ENCODE measurements at places on chromosomes 7 and 10. TPM values are rescaled to one million over a fixed set of nuclear protein-coding genes. Genes with fewer than 3 reads are reported as not detected.
A peak's percentile ranks its signal among the peaks of the same experiment; 100 is the strongest.

DNA sequence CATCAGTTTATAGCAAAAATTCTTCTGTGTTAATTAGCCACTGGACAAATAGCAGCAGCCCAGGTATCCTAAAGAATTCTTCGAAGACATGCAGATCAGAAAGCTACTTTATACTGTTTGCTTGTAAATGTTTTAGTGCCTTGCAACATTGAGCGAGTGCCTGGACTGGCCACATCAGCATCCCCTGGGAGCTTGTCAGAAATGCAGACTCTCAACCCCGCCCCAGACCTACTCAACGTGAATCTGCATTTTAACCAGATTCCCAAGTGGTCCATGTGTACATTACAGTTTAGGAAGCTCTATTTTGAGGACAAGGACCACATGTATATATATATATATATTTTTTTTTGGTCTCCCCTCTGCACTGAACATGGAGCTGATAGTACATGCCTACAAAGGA lies 18.5 kb upstream of the PLEKHS1 start:
- no peak for DNase-seq
- H3K27ac ChIP-seq: no peak overlapping the region
- H3K4me3 ChIP-seq: no peak overlapping the region
- H3K36me3 ChIP-seq: peaks cover 13% of the 10 kb centered on the region
- H3K4me1 ChIP-seq: no peaks in the 10 kb centered on the region

DNA sequence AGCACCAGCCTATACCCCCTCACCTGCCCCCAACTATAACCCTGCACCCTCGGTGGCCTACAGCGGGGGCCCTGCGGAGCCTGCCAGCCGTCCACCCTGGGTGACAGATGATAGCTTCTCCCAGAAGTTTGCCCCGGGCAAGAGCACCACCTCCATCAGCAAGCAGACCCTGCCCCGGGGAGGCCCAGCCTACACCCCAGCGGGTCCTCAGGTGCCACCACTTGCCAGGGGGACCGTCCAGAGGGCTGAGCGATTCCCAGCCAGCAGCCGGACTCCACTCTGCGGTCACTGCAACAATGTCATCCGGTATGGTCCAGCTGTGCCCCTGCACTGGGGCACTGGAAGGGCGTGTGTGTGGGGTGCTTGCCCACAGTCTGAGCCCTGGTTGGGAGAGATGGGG lies 40.0 kb upstream of the BMPR1A start:
- DNase-seq: no peak
- peak overlapping the region; percentile 48 for H3K27ac ChIP-seq
- H3K27me3 ChIP-seq: no peaks in the 10 kb centered on the region
- H3K4me3 ChIP-seq: no peak overlapping the region
- peaks cover 71% of the 10 kb centered on the region for H3K36me3 ChIP-seq

DNA sequence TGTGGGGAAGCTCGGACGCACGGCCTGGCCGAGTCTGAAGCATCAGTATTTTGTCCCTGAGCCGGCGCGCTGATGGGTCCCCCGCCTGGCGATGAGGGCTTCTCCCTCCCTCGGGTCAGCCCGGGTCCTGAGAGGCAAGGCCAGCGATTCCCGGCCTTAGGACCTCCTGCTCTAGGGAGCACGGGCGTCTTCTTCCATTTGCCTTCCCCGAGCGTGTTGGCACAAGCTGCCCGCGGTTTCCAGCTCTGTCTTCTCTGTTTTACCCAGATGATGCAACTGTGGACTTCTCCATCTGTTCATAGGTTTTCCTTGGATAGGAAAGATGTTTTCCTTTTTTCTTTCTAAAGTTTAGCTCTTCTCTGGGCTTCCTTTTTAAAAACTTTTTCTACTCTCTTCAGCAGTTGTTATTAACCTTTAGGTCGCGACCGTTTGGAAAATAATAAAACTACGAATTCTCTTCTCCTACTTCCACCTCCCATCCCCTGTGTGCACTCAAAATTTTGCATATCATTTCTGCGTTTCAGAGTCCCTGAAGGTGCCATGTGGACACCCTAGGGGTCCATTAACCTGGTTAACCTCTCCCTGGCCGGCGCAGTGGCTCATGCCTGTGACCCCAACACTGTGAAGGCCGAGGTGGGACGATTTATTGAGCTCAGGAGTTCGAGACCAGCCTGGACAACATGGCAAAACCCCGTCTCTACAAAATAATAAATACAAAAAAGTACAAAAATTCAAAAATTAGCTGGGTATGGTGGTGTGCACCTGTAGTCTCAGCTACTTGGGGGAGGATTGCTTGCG lies 1.4 kb upstream of the SLC25A28 start:
- peak overlapping the region; percentile 92 for H3K27ac ChIP-seq
- DNase-seq: no peak
- no peaks in the 10 kb centered on the region for H3K27me3 ChIP-seq
- peak overlapping the region; percentile 83 for H3K4me3 ChIP-seq
- H3K4me1 ChIP-seq: peaks cover 28% of the 10 kb centered on the region

DNA sequence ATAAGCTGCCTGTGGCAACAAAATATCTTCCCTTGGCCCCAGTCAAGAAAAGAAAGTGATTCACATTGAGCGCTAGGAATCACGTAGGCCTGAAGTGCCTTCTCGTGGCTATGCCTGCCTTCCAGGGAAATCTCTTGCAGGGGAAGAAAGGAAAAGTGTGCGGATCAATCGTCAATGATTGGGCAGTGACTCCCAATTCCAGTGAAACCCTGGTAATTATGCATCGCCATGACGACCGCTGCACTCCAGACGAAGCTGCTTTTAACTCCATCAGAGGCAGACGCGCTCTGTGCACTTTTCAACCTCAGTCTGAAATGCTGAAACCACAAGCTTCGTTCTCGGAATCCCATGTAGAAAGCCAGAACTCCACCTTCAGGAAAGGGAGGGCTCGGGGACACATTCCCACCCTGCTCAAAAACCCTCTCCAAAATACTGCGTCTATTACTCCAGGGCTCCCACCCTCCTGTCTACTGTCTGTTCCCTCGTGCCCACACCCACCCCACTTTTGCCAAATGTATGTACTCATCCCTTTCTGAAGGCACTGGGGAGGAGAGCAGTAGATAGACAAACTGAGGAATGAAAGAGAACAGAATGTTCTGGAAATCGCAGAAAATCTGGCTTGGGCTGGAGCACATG lies 24.2 kb upstream of the PRKAG2 start:
- no peak overlapping the region for H3K4me3 ChIP-seq
- H3K36me3 ChIP-seq: no peaks in the 10 kb centered on the region
- no peak overlapping the region for H3K27ac ChIP-seq
- peak; percentile 33 for DNase-seq
- H3K27me3 ChIP-seq: peaks cover 7% of the 10 kb centered on the region
- H3K4me1 ChIP-seq: no peaks in the 10 kb centered on the region

DNA sequence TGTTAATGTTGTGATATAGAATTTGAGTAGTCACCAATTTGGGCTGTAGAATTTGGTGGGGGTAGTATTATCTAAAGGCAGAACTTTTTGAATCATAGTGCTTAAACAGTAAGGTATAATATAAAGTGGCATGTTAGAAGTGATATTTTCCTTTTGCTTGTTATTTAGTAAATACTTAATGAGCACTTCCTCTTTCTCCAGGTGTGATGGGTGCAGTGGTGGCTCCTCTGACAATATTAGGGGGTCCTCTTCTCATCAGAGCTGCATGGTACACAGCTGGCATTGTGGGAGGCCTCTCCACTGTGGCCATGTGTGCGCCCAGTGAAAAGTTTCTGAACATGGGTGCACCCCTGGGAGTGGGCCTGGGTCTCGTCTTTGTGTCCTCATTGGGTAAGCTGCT lies 10.5 kb downstream of the GHITM start:
- no peak overlapping the region for H3K27ac ChIP-seq
- no peak overlapping the region for H3K4me3 ChIP-seq
- H3K36me3 ChIP-seq: peaks cover 15% of the 10 kb centered on the region
- no peaks in the 10 kb centered on the region for H3K4me1 ChIP-seq

Gene IGF2BP3
- total RNA-seq: 0.49 TPM

Gene OPN4
- total RNA-seq: 0.46 TPM

Gene LRCH4
- total RNA-seq: 34.7 TPM
